Putamen (tissue), 1 donor: ENCODE measurements at places on chromosomes 1 and 21.
A peak's percentile ranks its signal among the peaks of the same experiment; 100 is the strongest.

DNA sequence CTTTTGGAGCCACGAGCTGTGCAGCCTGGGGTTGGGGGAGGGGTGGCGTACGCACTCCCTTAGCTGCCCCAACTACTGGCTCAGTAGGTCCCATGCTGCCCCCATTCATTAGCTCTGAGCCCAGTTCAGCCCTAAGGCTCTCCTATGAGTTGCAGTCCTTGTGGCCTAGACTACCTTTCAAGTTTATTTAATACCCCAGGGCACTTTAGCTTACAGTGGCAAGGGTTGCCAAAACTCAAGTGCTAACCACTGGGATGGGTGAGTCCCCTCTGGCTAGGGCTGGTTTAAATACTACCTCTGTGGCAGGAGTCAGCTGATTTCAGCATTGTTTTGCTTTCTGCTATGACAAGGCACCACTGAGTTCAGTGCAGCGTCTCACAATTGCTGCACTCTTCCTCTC, 118.2 kb downstream of the ODF2L start:
- no peak for DNase-seq

DNA sequence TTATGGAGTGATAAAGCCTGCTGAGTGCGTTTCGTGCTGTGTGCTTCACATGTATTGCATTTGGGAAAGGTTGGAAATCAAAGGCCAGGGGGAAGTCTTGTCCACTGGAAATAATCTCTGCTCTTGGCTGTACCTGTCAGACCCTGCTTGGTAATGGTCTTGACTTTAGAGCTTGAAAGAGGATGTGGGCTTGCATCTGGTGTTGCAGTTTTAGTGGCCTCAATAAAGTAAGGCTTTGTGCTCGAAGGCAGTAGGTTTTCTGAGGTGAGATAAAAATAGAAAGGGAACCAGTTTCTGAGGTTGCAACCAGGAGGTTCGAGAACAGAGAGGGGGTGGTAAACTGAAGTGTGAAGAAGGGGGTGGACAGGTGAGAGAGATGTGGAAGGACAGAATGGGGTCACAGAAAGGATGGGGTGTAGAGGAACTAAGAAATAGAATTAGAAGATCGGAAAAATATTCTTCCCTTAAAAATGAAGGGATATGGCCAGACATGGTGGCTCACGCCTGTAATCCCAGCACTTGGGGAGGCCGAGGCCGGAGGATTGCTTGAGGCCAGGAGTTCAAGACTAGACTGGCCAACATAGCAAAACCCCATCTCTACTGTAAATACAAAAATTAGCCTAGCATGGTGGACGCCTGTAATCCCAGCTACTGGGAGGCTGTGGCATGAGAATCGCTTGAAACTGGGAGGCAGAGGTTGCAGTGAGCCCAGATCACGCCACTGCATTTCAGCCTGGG, 1.5 kb downstream of the S100PBP start:
- peak; percentile 79 for DNase-seq

DNA sequence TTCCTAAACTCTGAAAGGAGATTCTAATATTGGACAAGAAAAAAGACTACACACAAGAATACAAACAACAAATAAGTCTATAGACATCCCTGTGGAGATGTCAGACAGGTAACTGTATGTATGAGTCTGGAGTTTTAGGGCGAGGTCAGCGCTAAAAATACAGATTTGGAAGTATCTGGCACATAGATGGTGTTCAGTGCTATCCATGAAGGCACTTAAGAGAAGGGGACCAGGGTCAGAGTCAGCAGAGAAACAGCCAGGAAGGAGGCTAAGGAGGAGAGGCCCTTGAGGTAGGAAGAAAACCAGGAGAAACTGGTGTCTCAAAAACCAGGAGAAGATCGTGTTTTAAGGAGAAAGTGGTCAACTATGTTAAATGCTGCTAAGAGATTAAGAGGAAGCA, 18.1 kb downstream of the ZMPSTE24 start:
- no peak for DNase-seq

GRCh38 chr1:46942086-46942485, 810 bp upstream of the CYP4A11 start:
- DNase-seq = no peak

- no peak for DNase-seq
Measured at GRCh38 chr1:55249646-55250398, 34.7 kb upstream of the USP24 start.
